ENCODE measurements at places on chromosomes 2 and 18.

- no peak for DNase-seq
Measured at GRCh38 chr2:9809064-9809356, 34.3 kb upstream of the TAF1B start.

DNA sequence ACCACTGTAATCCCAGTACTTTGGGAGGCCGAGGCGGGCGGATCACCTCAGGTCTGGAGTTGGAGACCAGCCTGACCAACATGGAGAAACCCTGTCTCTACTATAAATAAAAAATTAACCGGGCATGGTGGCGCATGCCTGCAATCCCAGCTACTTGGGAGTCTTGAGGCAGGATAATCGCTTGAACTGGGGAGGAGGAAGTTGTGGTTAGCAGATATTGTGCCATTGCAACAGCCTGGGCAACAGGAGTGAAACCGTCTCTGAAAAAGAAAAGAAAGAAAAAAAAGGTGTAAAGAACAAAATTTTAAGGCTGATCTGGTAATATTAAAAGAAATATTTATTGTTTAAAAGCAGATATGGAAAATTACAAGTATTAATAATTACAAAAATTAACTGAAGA lies 29.7 kb downstream of the ZNF804A start:
- no peak for DNase-seq

DNA sequence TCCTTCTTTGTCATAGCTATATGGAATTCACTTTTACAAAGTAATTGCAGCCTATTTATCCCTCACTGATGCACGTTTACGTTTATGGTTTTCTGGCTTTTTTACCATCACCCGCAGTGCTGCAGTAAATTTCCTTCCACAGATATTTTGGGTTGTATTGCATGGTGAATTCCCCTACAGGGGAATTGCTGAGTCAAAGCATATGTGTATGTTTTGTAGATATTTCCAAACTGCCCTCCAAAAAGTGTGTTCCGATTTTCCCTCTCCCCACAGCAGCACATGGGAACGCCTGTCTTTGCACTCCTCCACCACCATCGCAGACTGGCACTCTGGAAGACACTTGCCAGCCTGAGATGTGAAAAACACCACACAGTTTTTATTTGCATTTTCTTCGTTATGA lies 80.6 kb upstream of the UXS1 start:
- no peak for DNase-seq

- no peak for DNase-seq
Measured at GRCh38 chr2:176182671-176183070, 5.8 kb upstream of the HOXD1 start.

DNA sequence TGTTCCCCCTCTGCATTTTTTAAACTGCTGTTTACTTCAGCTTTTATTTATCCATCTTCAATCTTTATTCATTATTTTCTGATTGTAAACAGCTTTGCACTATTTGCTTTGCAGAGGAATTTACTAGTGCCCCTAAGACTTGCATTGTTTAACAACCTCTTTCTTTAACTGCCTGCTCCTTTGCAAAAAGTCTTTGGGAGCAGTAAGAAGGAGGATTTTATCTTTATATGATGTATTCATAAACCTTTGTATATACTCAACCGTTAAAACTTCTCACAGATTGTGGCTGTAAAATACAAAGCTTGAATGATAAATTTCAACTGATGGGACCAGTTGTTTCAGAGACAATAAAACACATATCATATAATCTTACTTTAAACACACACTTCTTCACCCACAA lies 20.1 kb upstream of the VIT start:
- DNase-seq = no peak

- no peak for DNase-seq
Measured at GRCh38 chr2:24261441-24261840, 86.6 kb downstream of the FAM228A start.

DNA sequence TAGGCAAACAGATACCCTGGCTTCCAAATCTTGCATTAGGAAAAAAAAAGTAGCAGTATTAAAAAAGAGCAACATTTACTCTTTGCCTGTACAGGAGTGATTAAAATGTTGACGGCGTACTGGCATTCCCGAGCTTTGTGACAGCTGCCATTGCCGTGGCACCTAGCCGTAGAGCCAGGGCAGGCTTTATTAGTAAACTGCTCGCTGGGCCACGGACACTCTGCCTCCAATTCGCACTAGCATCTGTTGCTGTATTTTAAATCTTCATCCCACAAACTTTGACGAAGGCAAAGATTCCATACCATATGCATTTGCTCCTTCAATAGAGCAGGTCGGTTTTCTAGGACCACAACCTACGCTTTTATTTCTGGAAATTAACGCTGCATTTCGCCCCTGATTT lies 44.5 kb upstream of the EPHA4 start:
- DNase-seq = no peak

GRCh38 chr18:13611601-13612195 lies 114.7 kb downstream of the FAM210A start:
- no peak for DNase-seq

- no peak for DNase-seq
Measured at GRCh38 chr18:37639846-37640245, 74.2 kb upstream of the CELF4 start.

DNA sequence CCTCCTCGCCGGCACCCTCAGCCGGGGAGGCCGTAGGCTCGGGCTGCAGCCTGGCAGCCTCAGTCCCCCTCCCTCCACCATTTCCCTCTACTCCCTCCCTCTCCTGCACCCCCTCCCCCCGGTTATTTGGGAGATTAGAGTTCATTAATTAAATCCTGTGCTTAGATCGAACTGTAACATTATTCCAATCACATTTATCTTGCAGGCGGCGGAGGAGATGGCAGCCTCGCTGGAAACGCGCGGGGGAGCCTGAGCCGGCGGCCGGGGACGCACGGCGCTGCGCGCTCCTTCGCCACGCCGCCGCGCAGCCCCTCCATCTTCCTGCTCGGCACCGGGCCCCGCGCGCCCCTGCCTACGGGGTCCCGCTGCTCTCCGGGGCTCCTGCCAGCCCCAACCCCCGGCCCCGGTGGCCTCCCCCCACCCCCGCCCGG lies at the start of gene ST8SIA3:
ST8SIA3 (plus strand) TSS at position 287 of the 431 bp plus-strand sequence. CDS start 290 bp downstream, outside the sequence.
- DNase-seq = no peak

DNA sequence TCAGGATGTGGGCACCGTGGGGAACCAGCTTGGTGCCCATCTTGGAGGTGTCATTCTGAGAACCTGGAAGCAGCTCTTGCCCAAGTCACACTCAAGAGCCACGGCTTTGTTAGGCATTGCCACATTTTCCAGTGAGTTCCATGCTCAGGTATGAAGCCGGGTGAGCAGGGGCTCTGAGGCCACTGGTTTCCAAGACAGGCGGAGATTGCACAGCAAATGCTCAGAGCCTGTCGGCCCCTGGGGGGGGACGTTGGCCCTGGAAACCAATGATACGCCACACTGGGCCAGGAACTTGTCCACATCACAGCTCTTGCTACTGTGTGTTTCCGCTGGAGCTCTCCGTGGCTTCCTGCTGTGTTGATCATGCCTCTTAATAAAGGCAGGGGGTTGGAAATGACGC lies 52.5 kb upstream of the SALL3 start:
- DNase-seq = no peak

DNA sequence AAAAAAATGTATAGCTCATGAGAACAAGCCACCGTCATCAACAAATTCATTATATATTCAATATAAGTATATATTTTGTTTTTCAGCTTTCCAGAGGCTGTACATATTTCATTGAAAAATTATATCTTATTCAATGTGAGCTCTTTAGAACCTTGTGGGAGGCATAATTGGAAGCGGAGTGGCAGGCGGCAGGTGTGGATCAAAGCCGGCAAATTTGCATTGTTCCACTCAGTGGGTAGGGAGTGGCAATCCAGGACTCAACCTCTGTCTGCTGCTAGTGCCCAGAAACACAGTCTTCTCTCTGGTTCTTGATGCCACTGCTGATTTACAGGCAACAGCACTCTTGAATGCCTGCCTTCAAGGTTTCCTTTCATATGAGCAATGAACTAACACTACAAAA lies 46.9 kb downstream of the GCA start:
- no peak for DNase-seq

DNA sequence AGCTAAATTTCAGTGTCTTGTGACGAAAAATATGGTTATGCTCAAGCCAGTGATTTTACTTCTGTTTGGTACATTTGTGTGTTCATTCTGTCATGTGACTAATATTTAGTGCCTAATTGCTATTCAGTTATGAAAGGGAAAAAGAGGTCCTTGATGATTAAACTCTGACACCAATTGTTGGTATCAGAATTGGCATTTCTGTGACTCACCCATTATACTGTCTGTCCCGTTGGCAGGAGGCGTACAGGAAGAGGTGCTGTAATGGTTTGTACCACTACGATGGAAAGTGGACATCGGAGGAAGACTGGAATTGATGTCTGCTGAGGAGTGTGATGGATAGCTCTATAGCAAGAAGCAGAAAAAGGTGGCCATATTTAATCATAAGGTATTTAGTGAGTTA lies 310.4 kb upstream of the CCDC68 start:
- no peak for DNase-seq

GRCh38 chr18:66734451-66734850 lies 130.6 kb upstream of the CDH19 start:
- no peak for DNase-seq

GRCh38 chr2:98020992-98021713 lies 25.4 kb upstream of the TMEM131 start:
- no peak for DNase-seq

GRCh38 chr2:179538406-179539123 lies 273.9 kb upstream of the SESTD1 start:
- no peak for DNase-seq

GRCh38 chr2:223477318-223477717 lies 124.8 kb downstream of the SCG2 start:
- DNase-seq = no peak

GRCh38 chr2:9791711-9792110 lies 51.6 kb upstream of the TAF1B start:
- no peak for DNase-seq

GRCh38 chr2:135590619-135591260 lies 59.5 kb downstream of the R3HDM1 start:
- DNase-seq = no peak

GRCh38 chr2:113977660-113978523 lies 88.0 kb downstream of the ACTR3 start:
- DNase-seq = no peak

DNA sequence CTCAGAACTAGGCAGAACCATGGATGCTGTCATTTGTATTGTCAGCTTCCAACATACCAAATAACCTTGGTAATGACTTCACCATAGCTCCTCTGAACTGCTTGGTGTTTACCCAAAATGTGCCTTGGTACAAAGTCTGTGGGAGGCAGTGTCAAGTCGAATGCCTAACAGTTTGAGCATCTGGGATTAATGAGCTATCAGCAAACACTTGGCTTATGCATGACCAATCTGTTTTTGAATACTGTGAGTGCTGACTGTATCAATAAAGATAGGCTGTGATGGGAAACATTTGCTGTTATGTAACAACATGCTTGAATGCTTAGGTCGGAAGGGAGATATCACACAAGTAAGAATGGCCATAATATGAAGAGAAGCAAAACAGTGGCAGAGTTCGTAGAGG lies 455.4 kb downstream of the CMPK2 start:
- no peak for DNase-seq

GRCh38 chr2:108910541-108911396 lies 78.3 kb downstream of the EDAR start:
- DNase-seq = no peak

DNA sequence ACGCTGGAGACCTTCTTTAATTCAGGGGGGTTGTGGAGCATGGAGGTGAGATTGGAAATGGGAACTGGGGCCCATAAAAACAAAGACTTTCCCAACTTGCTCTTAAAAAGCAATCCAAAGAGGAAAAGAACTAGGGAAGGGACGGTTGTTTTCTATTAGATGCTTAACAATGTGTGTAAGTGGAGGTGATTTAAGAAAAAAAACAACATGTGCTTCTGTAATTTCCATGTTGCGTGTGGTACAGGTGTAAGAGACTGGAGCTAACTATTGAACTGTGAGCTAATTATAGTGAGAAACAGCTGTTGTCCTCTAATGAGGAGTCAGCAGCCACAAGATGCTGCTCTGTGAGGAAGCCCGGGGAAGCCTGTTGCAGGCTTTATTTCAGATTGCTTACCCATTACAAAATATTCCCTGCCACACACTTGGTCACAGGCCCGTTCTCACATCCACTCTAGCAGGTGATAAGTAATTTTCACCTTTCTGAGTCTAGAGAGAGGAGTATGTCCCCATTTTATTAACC lies 280.6 kb upstream of the PARD3B start:
- DNase-seq = no peak

DNA sequence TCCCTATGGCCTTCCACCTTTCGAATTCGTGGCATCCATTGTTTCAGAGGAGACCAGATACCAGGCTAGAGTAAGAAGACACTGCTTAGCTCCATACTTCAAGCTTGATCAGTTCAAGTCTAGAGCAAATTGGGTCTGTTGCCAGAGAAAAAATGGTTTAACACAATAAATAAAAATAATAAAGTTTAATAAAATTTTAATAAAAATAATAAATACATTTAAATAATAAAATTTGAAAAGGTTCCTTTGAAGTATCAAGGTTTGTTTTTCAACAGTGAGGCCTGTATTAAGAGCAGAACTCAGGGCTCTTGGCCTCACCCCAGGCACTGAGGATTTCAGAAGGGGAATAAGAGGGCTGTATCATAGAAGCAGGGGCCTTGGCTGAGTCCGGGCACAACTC lies 105.6 kb upstream of the REV1 start:
- DNase-seq = no peak

- no peak for DNase-seq
Measured at GRCh38 chr18:51007790-51008139, 22.2 kb upstream of the SMAD4 start.

DNA sequence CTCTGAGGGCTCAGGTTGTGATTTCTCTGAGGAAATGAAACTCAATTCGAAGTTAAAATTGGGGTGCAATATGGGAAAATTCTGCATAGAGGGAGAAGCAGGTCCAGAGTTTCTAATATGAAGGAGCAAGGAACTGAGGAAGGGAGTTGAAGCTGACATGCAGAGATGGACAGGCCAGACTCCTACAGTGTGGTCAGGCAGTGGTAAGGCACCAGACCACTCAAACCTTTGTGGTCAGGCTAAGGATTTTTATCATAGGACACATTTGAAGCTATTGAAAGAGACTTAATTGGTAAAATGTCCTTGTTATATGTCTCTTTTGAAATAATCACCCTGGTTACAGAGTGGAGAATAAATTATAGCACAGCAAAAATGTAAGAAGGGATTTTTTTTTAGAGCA lies 1074.8 kb upstream of the CDH2 start:
- no peak for DNase-seq

- DNase-seq = no peak
Measured at GRCh38 chr2:105774781-105775337, 30.1 kb downstream of the NCK2 start.

DNA sequence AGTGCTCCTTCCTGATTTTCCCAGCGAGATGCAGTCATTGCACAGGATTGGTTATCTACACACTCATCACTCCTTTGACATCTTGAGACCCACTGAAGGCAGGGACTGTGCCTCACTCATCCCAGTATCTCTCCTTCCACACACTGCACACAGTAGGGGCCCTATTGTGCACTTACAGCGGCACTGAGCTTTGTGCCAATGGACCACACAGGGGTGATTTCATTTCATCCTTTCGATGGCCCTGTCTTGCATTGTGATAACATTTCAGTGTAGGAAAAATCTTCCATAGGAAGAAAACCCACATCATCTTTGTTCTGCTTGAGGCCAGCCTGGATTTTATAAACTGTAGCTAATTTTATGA lies 11.0 kb upstream of the LRRFIP1 start:
- no peak for DNase-seq

- no peak for DNase-seq
Measured at GRCh38 chr2:105610576-105611332, 134.0 kb upstream of the NCK2 start.

- no peak for DNase-seq
Measured at GRCh38 chr2:164535280-164536025, 85.8 kb downstream of the GRB14 start.

- DNase-seq = no peak
Measured at GRCh38 chr2:215878476-215879063, 134.8 kb downstream of the MREG start.
